ENCODE measurements at places on chromosomes 1 and 21. TPM values are rescaled to one million over a fixed set of nuclear protein-coding genes. Genes with fewer than 3 reads are reported as not detected.

Gene CELA3A
- not detected for total RNA-seq

Gene GCSAML
- total RNA-seq, result not detected

GRCh38 chr1:227788271-227789083 lies 27.0 kb upstream of the PRSS38 start:
- no peaks in the 10 kb centered on the region for H3K36me3 ChIP-seq
- peak; percentile 79 for DNase-seq
- H3K4me1 ChIP-seq, result peaks cover 19% of the 10 kb centered on the region
- no peaks in the 10 kb centered on the region for H3K27me3 ChIP-seq
- H3K27ac ChIP-seq, result peak overlapping the region; percentile 76
- peak overlapping the region; percentile 41 for H3K4me3 ChIP-seq

DNA sequence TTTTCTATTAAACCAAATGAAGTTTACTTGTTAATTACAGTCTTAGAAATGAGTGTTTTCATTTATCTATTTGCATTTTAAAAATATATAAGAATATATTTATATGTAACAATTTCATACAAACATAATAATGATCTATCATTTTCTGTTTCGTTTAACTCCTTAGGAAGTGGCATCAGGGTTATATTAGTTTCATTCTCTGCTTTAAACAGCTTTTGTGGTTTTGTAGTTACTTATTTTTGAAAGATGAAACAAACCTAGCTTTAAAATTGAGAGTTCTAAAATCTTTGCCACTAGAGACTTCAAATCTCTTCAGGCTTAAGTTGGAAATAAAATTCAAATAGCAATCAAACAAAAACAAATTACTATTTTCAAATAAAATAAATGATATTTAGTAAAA lies 2110.6 kb downstream of the MRPL39 start:
- no peaks in the 10 kb centered on the region for H3K4me1 ChIP-seq
- no peak overlapping the region for H3K27ac ChIP-seq
- H3K27me3 ChIP-seq, result no peaks in the 10 kb centered on the region
- H3K4me3 ChIP-seq, result no peak overlapping the region
- no peak for DNase-seq

Gene PRAMEF13
- not detected for total RNA-seq
